NCI-H1105 treated with DMSO at 0.1 percent for 48 hours (cell line): ENCODE measurements at places on chromosomes 16 and 17.

- no peak for DNase-seq
Observed at GRCh38 chr16:77868052-77868451, 79.7 kb downstream of the VAT1L start.

GRCh38 chr17:73956595-73957465 lies 246.6 kb upstream of the RPL38 start:
- DNase-seq: peak; percentile 29

DNA sequence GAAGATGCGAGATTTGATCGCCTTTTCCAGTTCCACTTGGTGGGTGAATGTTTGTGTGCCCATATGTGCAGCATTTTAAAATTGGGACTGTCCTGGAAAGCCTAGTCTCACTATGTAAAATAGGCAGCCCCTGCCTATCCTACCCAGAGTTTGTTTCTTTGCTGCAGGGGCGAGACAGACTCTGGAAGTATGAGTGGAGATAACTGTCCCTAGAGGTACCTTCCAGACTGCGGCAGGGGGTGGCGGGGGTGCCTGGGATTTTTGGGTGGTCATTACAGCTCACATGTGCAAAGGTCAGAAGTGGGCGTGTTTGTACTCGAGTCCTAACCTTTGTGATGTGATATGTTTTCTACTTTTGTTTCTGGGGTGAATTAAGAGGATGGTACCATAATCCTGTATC lies 36.6 kb downstream of the MPRIP start:
- no peak for DNase-seq

- no peak for DNase-seq
Observed at GRCh38 chr17:76542984-76543383, 3.1 kb downstream of the PRCD start.

DNA sequence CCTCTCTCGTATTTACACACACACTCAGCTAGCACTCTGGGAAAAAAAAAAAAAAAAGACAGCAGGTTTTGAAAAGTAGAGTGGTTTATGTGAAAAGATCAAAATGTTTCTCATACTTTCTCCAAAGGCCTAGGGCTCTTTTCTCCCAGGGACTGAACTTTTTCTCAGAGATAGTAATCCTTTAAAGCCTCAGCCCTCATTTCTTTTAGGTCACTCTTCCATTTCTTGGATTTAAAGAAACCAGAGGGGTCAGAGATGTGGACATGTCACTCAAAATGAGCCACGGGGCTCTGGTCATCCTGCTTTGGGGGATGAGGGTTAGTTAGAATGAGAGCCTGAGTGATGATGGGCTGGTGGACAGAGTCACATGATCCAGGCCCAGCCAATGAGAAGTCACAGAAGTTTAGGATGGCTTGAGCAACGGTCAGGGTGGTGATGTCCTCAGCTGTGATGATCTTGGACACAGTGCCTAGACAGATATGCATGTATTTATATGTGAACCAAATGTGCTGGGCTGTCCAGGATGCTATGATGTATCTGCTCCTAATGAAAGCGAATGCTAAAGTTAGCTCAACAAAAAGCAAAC lies 33.7 kb upstream of the AXIN2 start:
- DNase-seq: no peak

- DNase-seq: no peak
Observed at GRCh38 chr17:50430821-50431618, 5.0 kb downstream of the ACSF2 start.

DNA sequence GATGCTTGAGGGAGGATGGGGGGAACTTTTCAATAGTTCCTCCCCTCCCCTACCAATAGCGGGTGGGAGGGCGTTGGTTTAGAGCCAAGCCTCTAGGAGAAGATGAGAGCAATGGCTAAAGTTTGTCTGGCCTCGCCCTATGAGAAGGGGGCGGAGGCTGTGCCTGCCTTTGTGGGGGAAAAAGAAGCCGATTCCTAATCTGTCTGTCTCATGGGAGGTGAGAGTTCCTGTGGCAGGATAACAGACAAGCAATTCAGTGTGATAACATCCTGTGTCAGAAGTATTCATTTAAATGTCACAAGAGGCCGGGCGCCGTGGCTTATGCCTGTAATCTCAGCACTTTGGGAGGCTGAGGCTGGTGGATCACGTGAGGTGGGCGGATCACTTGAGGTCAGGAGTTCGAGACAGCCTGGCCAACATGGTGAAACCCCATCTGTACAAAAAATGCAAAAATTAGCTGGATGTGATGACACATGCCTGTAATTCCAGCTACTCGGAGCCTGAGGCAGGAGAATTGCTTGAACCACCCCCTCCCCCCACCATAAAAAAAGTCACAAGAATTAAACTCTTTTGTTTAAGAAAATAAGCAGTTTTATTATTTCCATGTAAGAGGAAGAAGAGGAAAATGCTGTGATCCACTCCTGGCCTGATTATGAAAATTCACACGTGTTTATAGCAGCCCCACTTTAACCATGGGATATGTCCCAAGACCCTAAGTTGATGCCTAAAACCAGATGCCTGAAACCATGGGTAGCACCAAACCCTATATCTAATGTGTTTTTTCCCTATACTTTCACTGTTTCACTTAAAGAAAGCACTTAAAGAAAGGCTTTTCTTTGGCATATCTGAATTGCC lies 1.7 kb downstream of the SLFN5 start:
- no peak for DNase-seq

DNA sequence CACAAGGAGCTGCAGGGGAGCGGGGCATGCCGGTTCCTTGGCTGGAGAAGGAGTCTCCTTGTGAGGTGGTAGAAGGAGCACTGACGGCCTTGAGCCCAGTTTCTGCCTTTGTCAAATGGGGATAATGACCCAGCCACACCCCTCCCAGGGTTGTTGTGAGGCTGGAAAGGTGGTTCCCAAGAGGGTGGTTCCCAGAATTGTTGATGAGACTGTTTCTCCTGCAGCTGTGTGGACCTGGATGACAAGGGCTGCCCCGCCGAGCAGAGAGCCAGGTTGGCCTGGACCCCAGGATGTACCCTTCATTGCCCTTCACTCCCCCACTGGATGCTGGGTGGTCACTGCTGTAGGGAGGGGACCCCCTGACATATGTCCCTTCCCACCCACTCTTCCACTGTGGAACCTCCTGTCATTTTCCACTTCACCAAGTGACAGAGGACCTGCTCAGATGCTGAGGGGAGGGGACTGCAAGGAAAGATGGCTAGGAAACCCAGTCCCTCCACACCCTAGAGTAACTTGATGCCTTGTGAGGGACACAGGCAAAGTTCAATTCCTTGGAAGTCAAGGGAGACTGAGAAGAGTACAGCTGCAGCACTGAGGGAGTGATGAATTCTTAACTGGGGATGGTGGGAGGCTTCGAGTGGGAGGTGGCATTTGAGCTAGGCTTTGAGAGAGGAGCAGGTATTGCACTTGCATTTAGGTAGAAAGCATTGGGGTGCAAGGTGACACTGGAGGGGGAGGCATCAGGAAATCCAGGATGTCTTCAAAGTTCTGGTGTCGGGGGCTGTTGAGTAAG lies 10.6 kb downstream of the MIEN1 start:
- DNase-seq: no peak

GRCh38 chr17:35809855-35810461 lies 674 bp downstream of the TAF15 start:
- no peak for DNase-seq

GRCh38 chr16:72645538-72645937 lies 402.4 kb downstream of the ZFHX3 start:
- no peak for DNase-seq

GRCh38 chr17:19372439-19372838 lies 5.9 kb upstream of the MAPK7 start:
- no peak for DNase-seq

GRCh38 chr17:45757431-45758218 lies 26.5 kb upstream of the CRHR1 start:
- DNase-seq: no peak

DNA sequence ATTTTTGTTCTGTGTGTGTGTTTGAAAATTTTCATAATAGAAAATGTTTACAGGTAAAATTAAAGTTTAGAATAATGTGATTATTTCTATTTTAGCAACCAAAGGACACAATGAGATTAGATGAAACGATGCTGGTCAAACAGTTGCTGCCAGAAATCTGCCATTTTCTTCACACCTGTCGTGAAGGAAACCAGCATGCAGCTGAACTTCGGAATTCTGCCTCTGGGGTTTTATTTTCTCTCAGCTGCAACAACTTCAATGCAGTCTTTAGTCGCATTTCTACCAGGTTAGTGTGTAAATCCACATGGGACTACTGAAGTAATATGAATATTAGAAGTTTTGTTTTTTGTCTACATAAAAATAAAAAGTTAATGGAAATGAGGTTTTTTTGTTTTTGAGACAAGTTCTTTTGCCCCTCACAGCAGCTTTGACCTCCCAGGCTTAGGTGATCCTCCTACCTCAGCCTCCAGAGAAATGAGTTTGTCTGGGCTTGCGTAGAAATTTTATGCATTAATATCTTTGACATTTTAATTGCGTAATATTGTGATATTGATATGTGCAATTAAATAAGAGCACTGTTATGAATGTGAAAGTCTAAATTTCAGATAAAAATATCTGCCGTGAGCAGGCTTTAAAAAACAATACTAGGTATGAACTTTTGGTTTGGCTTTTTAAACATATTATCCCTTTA lies 68.5 kb downstream of the NF1 start:
- DNase-seq: no peak

- DNase-seq: no peak
Observed at GRCh38 chr16:25481636-25482035, 210.1 kb upstream of the HS3ST4 start.

- DNase-seq: no peak
Observed at GRCh38 chr16:72443809-72444208, 271.9 kb upstream of the PMFBP1 start.

DNA sequence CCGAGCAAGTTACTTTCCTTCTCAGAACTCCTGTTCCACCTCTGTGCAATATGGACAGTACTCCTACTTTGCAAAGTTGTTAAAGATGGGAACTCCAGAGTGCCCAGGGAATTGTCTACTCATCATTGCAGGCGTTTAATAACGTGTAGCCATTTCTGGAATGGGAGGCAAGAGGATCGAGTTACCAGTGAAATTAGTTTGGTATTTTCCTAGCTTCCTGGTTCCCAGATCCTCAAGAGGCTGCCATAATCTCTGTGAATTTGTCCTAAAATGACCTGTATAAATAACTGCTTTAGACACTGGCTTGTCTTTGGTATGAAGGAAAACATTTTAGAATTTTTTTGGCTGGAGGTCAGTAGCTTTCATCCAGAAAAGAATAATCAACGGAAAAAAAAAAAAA lies 27.7 kb downstream of the WWOX start:
- peak; percentile 3 for DNase-seq

- no peak for DNase-seq
Observed at GRCh38 chr17:59342681-59343131, 11.3 kb downstream of the YPEL2 start.

GRCh38 chr17:11170881-11171280 lies 70.1 kb upstream of the SHISA6 start:
- DNase-seq: no peak
